ENCODE measurements at places on chromosomes 11 and 22.
A peak's percentile ranks its signal among the peaks of the same experiment; 100 is the strongest.

DNA sequence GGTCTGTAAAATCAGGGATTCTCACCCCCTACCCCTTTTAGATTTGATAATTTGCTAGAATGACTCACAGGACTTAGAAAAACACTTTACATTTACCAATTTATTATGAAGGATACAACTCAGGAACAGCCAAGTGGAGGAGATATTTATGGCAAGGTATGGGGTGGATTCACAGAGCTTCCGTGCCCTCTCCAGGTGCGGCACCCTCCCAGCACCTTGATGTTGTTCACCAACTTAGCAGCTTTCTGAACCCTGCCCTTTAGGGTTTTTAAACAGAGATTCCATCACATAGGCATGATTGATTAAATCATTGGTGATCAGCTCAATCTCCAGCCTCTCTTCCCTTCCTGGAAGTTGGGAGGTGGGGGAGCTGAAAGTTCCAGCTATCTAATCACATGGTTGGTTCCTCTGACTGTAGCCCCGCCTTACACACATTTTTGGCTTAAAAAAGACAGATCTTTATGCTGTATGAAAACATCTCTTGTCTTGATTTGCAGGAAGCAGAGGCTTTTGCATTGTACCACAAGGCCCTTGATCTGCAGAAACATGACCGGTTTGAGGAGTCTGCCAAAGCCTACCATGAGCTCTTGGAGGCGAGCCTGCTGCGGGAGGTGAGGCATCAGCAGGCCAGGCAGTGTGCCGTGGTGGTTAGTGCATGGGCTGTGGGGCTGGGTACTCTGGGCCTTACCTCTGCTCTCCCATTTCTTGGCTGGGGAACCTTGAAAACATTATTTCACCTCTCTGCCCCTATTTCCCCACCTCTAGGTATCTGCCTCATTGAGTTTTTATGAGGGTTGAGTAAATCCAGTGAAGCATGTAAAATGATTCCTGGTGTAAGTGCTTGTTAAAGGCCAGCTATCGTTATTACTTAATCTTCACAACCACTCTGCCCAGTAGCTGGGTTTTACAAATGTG, 27.0 kb downstream of the CABIN1 start:
- DNase-seq, result no peak

GRCh38 chr11:128298271-128298670, 289.1 kb downstream of the ETS1 start:
- no peak for DNase-seq

GRCh38 chr11:68772936-68773335, 21.6 kb upstream of the TESMIN start:
- DNase-seq, result no peak

DNA sequence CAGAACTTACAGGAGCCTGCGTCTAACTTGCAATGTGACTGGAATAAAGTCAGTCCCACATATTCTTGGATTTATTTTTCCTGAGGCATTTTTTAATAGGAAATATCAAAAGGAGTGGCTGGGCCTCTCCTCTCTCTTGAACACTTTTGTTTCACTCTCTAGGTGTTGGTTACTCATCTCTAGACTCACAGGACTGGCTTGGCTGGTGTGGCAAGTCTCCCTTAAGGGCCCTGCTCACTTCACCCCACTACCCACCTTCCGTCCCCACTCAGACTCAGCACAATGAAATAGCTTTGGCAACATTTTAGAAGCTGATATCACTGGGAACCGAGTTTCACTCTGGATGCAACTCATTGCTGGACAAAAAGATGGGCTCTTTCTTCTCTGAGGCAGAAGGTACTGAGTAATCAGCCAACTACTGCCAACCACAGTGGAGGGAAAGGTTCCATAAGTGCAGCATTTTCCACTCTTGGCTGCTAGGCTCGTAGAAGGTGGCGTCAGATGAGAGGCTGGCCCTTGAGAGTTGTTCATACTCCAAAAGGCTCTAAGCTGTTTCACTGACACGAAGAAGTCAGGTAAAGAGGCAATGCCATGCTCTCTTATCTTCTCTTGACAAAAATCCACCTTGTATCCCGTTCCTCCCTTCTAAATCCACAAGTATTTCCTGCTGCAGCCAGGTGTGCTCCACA, 390.6 kb downstream of the SOX6 start:
- DNase-seq, result no peak

- no peak for DNase-seq
Measured at GRCh38 chr22:39267974-39268373, 23.2 kb upstream of the PDGFB start.

GRCh38 chr11:126268361-126268707, 361 bp downstream of the SRPRA start:
- DNase-seq, result peak; percentile 14

DNA sequence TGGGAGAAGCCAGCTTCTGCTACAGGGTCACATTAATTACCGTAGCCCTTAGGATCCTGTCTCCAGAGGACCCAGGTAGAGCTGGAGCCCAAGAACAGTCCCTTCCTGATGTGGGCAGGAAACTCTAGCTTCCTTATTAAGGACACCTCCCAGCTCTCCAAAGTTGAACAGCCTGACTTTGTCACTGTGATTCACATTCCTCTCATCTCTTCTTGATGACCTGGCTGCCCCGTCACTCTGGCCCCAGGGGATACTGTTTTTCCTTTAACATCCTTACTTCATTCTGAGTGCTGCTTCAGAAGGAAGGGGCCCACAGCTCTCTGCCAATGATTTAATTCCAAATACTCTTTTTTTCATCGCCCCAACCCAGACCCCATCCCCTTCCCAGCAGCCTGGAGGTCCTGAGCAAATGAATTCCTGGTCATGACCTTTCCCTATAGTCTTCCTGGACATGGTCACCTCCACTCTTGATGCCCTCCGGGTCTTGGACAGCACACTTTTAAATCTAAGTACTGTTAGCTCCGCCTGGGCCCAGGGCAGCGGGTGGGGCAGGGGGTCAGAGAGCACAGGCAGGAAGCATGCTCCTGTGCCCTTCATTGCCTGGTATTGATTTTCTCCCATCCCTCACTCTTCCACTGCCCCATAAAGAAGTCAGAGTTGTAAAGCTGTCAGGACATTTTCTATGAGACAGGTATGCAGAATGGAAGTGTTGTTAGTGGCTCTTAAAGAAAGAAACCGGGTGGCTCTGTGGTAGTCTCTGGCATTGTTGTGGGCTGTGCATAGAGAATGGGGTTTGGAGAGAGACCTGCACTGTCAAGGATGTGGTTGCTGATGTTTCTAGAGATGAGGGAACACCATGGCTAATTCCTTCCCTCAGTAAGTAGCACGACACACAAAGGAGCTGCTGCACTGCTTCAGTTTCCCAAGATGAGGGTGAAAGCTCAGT, 22.3 kb upstream of the SPON1 start:
- peak; percentile 80 for DNase-seq

DNA sequence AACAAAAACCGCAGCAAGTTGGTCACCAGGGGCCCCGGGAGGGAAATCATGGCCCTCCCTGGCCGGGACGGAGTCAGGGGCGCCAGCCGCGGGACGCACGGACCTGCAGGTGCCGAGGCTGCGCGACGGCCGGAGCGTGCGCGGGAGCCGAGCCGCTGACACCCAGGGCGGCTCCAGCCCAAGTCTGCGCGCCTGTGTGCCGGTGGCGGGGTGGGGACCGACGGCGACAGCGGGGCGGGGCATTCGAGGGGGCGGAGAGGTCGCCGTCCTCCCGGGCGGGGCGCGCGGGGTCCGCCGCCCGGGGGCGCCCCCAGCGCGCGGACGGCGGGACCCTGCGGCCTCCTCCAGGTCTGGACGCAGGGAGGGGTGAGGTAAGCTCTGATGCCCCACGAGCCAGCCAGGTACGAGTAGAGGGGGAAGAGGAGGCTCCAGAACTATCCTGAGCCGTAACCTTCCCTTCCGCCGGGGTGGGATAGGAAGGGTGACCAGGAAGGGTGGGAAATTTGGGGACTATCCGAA, at the start of gene ESAM:
TSS of gene ESAM (minus strand) at position 186 of the 519 bp plus-strand sequence. CDS start at position 50, 136 bp downstream.
- DNase-seq, result peak; percentile 60

- no peak for DNase-seq
Measured at GRCh38 chr11:15663777-15664218, 549.1 kb downstream of the INSC start.

GRCh38 chr11:41431784-41432183, 27.7 kb downstream of the LRRC4C start:
- no peak for DNase-seq

DNA sequence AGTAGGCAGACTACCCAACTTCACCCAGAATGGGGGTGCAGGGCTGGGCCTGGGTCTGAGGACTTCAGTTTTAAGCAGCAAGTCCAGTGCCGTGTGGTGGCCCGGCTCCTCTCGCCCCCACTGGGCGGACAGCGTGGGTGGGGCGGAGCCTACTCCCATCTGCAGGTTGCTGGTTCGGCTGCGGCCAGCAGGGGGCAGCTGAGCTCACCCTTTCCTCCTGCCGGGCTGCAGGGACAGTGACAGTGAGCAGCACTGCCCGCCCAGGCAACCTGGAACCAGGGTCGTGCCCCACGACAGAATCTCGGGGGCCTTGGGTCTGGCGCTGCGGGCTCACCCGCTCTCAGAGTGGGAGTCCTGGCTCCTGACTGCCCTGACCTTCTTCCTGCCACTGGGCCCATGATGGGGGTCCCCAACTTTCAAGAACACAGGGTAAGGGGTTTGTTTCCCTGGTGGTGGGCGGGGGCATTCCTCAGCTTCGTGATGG, 6.2 kb upstream of the NEAT1 start:
- DNase-seq, result peak; percentile 86

DNA sequence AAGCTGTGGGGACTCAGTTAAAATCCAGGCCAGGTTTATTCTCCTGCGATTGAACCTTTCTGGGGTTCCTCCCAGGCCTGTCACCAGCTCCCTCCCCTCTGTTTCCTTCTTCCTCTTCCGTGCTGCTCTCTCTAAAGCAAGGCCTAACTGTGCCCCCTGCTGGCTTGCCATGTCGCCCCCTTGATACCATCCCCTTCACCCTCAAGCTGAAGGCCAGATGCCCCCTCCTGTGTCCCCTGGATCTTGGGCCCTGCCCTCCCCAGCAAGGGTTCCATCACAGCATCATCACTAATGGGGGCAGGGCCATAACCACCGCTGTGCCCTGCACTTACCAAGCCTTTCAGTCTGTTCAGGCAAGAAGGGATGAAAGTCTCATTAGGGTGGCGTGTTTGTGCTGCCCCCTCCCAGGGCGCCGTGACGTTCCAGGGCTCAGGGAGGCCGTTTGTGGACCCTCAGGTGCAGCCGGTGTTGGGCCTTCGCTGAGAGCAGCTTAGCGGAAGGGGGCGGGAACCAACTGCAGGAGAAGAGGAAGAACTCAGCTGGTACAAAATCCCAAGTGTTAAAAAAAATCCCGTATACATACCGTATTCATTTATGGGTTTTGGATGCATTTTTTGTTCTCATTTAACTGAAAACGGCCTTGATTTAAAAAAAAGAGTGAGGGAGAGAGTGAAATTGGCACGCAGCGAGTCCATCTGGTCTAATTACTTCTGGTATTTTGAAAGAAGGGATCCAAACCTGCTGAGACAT, 69.9 kb downstream of the MPPED1 start:
- DNase-seq, result no peak

DNA sequence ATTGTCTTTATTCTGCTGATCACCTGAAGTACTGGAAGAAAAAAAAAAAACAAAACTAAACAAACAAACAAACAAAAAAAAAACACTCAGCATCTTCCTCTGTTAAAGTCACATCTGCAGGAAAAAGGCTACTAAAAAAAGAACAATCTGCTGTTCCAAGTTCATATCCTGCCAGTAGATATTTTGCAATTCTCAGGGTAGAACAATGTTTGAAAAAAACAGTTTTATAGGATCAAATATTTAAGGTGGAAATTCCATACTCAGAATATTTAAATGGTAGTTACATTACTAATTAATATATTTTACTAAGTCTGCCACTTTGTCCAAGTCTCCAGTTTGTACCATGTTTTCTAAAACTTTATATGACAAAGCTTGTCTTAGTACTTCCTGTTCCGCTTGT, 175.2 kb downstream of the SBF2 start:
- no peak for DNase-seq

- DNase-seq, result no peak
Measured at GRCh38 chr11:117860139-117860538, 16.3 kb downstream of the FXYD6 start.

GRCh38 chr22:48517039-48518030, 1310.3 kb downstream of the BRD1 start:
- no peak for DNase-seq

GRCh38 chr22:28604966-28605761, 74.5 kb downstream of the TTC28 start:
- DNase-seq, result no peak

- no peak for DNase-seq
Measured at GRCh38 chr11:111450480-111451320, 61.5 kb downstream of the BTG4 start.

- no peak for DNase-seq
Measured at GRCh38 chr11:67264877-67265632, 1.2 kb upstream of the GRK2 start.

- DNase-seq, result no peak
Measured at GRCh38 chr11:11980841-11981308, 27.6 kb downstream of the DKK3 start.

DNA sequence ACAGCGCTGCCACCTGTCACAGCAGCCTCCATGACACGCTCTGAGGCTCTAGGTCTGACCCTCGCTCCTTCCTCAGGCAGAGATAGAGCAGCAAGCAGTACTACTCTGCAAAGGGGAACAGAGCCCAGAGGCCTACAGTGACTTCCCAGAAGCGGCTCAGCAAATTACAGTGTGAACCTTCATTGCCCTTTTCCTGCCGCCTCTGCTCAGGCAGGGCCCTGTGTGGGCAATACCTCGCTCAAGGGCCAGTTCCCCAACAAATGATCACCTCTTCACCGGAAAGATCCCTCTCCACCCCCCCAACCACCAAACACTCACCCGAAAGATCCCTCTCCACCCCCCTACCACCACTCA, 12.3 kb downstream of the KIAA0930 start:
- DNase-seq, result no peak

GRCh38 chr22:40751250-40751649, 67.9 kb downstream of the SLC25A17 start:
- DNase-seq, result no peak

GRCh38 chr11:76269247-76269646, 62.9 kb upstream of the WNT11 start:
- no peak for DNase-seq

DNA sequence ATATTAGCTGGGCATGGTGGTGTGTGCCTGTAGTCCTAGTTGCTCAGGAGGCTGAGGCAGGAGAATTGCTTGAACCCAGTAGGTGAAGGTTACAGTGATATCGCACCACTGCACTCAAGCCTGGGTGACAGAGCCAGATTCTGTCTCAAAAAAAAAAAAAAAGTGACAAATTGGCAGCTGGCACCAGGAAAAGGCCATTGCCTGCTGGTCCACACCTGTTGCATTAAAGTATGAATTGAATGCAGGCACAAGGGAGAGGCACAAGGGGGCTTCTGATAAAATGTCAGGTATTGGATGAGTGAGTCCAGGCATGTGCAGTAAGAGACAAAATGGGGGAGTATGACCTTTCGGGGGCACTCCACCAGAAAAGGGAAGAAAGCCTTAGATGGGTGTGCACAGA, 28.2 kb downstream of the ZNF70 start:
- no peak for DNase-seq

DNA sequence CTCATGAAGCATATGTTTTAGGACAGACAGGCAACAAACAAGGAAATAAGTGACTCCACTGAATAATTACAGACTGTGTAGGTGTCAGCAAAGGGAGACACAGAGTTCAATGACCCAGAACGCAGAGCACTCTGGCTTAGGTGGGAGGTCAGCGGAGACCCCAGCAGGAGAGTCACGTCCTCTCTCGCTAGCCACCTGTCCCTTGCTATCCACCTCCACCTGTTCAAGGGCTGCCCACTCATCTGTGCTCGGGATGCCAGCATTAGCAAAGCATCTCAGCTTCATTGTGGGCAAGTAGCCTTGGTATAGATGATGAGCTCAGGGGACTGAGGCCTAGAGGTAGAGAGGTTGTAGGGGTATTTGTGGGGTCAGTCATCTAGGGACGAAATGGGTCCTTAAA, 21.8 kb upstream of the ATXN10 start:
- DNase-seq, result no peak
